Islet precursor cell (in vitro differentiated cells): ENCODE measurements at places on chromosomes 16 and 17.

DNA sequence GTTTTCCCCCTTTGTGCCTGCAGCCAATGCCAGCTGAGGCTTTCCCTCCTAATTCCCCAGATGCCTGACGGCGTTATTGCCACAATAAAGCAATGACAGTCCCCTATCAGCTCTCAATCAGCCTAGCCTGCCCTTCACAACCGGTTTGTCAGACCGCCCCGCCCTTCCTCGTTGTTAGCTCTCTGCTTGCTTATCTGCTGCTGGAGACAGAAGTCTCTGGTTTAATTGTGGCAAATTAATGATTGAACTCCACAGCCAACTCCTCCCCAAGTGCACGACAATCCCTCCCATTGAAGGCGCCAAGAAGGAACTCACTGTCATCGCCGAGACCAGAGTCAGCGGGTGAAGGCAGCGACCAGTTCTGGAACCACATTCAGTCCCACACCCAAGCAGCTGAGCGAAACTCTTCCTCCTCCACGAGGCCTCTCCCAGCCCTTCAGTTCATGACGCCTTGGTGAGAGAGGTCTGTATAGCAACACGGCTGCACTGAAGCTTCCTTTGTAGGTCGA, 474.4 kb downstream of the SLC39A11 start:
- DNase-seq: peak; percentile 97

DNA sequence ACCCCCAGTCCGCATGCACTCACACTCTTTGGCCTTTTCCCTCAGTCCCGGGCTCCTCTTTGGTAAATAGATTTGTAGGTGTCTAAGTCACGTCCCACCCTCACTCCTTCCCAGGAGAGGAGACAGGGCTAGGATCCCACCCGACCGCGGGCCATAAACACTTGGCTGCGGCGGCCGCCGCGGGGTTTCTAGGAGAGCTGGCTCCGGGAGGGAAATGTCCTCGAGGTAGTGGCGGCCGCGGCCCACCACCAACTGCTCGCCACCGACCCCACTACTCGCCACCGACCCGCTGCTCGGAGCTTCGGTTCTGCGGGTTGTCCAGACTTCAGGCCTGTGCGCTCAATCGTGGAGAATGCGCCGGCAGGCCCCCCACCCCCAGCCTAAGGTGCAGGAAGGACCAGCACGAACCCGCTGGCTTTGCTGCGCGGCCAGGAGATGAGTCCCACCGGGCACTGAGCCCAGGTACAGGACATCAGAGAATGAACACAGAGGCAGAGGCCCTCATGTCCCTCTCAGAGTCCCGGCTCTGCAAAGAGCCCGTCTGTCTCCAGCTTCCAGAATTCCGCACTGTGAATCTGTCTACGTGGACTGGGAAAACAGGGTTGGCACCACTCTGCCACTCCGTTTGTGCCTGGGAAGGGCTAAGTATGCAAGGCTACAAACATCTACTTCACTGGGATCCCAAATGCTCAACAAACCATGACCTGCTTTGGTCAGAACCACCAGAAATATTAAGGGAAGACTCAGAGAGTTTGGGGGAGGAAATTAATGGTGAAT, 2.5 kb downstream of the PRAC2 start:
- no peak for DNase-seq

DNA sequence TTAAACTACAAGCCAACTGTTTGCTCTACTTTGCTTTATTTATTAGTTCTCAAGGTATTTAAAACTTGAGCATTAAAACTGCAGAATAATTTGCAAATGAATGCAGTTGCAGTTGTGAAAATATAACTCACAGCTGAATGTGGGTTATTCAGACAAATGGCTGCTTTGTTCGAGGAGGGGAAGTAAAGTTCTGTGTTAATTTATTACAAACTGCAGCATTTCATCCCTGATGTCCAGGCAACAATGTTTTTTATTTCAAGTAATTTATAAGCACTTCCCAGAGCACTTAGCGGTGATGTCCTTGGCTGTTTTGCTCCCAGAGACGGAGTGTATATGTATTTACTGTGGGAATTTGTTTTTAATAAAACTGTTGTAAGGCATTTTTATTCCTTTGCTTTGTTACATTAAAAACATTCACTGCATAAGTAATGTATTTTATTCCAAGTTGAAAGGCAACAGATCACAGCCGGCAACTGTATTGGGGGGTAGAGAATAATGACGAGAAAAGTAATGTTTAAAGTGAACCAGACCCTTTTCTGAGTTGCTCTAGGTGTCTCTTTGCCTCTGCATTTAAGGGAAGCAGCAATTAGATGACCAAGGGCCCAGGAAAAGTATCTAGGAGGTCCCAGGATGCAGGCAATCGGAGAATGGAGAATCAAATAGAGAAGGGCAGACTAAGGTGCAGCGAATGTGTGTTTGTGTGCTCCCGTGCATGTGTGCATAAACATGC, 291.2 kb upstream of the SALL1 start:
- DNase-seq: no peak

GRCh38 chr17:17506181-17506741, 10.1 kb upstream of the RASD1 start:
- DNase-seq: no peak

DNA sequence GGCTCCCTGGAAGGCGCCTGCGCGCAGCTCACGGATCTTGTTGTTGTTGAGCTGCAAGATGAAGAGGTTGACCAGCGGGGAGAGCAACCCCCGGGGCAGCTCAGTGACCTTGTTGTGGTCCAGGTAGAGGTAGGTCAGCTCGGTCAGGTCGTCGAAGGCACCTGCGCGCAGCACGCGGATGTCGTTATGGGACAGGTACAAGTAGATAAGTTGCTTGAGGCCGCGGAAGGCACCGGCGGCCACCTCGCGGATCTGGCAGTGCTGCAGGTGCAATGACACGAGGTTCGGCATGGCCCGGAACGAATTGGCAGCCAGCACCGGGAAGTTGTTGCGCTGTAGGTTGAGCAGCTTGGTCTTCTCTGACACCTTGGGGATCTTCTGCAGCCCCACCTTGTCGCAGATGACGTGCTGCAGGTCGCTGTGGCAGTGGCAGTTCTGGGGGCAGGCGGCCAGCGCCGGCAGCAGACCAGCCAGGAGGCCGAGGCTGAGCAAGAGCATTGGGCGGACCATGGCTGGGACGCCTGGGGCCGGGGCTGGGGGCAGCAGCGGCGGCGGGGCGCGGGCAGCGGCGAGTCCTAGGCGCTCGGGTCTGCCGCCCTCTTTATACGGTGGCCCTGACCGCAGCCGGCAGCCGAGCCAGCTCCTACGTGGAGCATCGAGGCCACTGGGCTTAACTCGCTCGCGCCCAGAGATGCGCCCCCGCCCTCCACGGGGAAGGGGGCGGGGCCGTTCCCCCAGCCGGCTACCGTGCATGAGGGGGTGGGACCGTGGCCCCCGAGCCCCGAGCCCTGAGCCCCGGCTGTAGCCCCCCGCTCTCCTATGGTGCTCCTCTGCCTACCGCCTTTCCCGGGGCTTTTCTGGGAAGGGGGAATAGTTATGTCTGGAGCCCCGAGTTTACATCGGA, at the start of gene CHAD:
CHAD (minus strand) TSS at position 577 of the 904 bp plus-strand sequence; CDS start at position 510, 67 bp downstream.
- DNase-seq: no peak

GRCh38 chr16:21339941-21340340, 61.9 kb upstream of the CRYM start:
- no peak for DNase-seq

DNA sequence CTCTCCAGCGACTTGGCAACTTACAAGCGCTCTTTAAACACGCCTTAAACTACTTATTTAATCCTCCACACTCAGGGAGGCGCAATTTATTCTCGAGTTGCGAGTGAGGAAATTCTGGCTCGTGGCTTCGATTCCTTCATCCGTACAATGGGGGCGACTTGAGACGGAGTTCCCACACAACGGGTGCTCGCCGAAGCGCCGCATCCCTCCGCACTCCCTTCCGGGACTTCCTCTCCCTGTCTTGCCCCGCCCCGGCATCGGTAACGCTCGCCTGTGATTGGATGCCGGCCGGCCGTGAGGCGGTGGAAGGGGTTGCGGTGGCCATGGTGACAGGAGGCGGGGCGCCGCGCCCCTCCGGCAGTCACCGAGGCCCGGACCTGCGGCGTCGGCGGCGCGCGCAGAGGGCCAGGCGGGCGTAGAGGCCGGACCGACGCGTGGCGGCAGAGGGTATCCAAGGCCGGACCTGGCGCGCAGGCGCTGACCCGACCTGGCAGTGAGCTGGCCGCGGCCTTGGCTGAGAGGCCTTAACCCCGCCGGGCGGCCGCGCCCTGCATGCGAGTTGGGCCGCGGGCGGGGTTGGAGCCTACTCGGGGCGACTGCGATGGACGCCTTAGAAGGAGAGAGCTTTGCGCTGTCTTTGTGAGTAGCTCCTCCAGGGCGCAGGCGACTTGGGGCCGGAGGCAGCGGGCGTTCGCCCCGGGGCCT, at the start of gene ARL2BP:
ARL2BP (plus strand) TSS at position 493 of the 705 bp plus-strand sequence; CDS start at position 602, 109 bp downstream.
- peak; percentile 99 for DNase-seq

DNA sequence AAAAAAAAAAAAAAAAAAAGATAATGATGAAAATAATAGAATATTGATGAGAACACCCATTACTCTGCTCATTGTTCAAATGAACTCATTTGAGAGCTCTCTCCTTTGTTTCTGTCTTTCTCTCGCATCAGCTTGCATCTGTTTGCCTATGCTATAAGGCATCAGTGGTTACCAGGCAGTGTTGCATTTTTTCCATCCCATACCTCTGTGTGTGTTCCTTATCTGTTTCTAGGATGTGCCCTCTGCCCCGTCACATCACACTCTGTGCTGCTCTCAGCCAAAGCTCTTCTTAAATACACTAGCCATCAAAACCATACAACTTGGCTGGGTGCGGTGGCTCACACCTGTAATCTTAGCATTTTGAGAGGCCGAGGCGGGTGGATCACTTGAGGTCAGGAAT, 568.2 kb downstream of the WWOX start:
- DNase-seq: no peak

DNA sequence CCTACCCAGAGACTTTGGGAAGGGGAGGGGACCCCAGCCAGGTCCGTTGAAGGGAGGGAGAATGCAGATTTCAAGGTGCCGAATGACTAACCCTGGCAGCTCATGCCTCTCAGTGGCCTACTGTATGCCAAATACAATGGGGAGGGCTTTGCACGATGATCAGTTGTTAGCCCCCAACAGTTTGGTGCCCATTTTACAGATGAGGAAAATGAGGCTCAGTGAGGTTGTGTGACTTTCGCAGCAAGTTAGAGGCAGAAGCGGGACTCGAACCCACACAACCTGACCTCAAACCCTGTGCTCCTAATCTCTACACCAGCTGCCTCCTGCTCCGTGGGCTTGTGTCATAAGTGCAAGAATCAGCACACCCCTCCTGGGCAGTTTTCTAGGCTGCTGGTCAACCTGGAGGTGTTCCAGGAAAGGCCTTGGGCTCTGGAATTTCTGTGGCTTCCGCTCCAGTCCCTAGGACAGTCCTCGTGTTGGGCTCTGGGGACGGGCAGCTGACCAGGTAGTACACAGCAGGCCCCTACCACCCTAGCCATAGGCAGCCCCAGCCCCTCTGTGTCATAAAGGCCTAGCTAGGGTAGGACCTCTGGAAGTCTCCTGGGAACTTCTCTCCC, 11.9 kb upstream of the NAGPA start:
- DNase-seq: peak; percentile 32

- peak; percentile 89 for DNase-seq
These were observed 16.7 kb downstream of the CDK5R1 start for GRCh38 chr17:32503251-32504165.

- no peak for DNase-seq
These were observed 175.6 kb downstream of the RBFOX3 start for GRCh38 chr17:79435296-79435695.

DNA sequence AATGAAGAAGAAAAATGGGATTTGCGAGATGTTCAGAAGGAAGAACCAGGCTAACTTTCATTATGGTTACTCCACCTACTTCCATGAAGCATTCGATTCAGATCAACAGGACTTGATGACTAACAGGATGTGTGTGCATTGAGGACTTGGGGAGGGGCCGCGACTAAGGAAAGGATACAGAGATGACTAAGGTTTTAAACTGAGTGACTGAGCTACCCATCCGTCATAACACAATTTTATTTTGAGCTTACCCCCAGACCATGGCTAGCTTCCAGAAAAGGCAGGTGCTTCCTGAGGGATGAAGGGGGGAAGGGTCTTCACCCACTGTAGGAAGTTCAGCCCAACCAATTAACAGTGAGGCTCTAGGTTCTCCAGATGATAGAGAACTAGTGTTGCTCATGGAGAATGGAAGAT, 2.5 kb upstream of the CDYL2 start:
- DNase-seq: no peak

DNA sequence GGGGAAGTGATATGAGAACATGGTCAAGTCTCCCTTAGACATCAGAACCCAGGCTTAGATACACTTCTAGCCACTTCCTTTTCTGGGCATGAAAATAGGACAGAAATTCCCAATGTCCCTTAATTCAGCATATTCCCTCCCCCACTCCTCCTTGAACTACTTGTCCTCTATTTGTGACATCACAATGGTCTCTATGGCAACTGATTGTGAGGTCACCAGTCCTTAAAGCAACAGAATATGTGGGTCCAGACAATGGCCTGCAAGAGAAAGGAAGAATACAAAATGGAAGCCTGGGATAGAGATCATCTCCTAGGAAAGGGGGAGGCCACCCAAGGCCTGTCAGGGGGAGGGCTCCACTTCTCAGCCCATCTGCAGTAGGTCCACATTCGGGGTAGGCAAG, 6.7 kb upstream of the SEZ6 start:
- DNase-seq: no peak

- peak; percentile 92 for DNase-seq
These were observed 18.1 kb upstream of the TMEM98 start for GRCh38 chr17:32909787-32910369.

DNA sequence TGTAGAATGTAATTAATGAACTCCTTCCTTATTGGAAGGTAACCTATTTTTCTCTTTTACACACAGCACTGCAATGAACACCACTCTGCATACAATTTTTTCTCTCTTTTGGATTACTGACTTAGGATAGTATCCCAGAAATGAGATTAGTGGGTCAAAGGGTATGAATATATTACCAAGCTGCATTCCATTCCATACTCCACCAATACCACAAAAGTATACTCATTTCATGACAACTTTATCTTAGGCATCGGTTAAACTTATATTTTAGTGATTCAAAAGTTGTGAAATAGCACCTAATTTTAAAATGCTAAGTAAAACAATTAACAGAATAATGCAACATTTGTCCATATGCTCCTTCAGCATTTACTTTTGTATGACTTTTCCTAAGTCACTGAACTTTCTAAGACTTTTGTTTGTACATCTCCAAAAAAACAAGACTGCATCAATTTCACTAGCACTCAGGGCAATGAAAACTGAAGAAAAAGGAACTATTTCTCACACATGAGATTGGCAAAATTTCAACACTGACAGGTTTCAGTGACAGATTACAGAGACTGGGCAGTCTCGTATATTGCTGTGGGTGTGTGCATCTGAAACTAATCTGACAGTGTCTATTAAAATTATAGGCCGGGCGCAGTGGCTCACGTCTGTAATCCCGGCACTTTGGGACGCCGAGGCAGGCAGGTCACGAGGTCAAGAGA, 32.1 kb downstream of the HELZ start:
- DNase-seq: no peak

- DNase-seq: no peak
These were observed 4.5 kb upstream of the KRT15 start for GRCh38 chr17:41523225-41523593.
